ENCODE measurements at places on chromosomes 3 and 15.

- DNase-seq: no peak
Observed at GRCh38 chr3:23239211-23240068, 36.3 kb downstream of the UBE2E2 start.

DNA sequence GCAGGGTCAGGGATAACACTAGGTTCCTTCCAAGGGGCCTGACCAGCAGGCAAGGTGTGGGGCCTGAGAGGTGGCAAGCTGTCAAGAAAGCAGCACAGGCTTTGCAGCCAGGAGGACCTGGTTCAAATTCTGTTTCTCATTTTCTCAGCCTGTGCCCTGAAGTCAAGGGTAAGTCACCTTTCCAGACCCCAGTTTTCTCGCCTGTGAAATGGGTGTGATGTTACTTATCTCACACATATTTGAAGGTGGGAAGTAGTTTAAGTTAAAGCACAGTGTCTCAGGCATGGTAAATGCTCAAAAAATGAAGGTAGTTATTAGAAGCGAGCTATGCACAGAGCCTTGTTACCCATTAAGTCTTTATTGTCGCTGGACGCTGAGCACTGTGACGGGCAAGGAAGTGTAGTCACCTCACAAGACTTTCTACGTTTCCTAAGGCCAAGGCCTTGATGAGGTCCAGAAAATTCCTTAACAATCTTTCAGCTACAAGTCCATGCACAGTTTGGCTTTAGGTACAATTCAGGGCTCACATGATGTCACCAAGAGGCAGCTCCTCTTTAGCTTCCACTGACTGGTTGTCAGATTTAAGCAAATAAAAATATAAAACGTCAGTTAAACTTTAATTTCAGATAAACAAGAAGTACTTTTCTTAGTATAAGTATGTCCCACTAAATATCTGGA lies 522.6 kb upstream of the PROK2 start:
- no peak for DNase-seq

- no peak for DNase-seq
Observed at GRCh38 chr15:22872936-22873701, 34.7 kb downstream of the NIPA2 start.

GRCh38 chr3:138114431-138114918 lies 933 bp downstream of the DZIP1L start:
- DNase-seq: no peak

GRCh38 chr3:50372349-50372748 lies 13.0 kb upstream of the TMEM115 start:
- no peak for DNase-seq

- DNase-seq: no peak
Observed at GRCh38 chr15:45573961-45574629, 13.1 kb upstream of the BLOC1S6 start.

- DNase-seq: no peak
Observed at GRCh38 chr3:14539742-14540491, at the start of gene GRIP2. TSS of gene GRIP2 (minus strand) at chr3:14540342. CDS start at chr3:14540308, 34 bp downstream.

- no peak for DNase-seq
Observed at GRCh38 chr3:138220242-138220641, 33.1 kb downstream of the ARMC8 start.

DNA sequence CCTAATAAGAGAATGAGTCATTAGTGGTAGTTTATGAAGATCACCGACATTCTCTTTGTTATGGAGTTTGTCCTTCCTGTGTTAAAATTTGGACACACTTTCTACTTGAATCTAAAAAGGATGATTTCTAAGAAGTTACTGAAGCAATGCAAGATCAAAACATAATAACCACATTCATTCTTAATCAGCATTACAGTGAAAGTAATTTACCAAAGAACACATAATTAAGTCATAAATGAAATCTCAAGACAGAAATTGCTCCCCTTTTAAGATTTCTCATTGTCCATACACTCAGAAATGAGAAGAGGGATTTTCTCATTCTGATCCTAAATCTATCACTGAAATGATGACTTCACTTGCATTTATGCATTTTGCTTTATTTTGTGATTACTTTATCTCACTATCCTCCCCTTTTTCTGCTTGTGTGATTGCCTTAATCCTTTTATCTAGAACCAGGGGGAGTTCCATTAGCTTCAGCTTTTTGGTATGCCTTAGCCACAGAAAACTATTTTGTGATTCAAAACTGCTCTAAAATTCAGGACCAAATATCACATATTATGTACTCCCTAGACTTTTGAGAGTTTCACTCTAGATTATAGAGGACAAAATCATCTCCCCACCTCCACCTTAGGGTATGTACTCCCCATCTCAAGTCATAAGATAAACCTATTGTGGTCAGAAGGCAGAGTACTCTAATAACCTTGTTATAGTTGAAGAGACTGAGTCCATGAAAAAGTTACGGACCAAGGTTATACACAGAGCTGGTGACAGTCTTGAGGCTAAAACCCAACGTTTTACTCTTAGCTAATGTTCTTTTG lies 817.6 kb upstream of the CFAP20DC start:
- DNase-seq: no peak

DNA sequence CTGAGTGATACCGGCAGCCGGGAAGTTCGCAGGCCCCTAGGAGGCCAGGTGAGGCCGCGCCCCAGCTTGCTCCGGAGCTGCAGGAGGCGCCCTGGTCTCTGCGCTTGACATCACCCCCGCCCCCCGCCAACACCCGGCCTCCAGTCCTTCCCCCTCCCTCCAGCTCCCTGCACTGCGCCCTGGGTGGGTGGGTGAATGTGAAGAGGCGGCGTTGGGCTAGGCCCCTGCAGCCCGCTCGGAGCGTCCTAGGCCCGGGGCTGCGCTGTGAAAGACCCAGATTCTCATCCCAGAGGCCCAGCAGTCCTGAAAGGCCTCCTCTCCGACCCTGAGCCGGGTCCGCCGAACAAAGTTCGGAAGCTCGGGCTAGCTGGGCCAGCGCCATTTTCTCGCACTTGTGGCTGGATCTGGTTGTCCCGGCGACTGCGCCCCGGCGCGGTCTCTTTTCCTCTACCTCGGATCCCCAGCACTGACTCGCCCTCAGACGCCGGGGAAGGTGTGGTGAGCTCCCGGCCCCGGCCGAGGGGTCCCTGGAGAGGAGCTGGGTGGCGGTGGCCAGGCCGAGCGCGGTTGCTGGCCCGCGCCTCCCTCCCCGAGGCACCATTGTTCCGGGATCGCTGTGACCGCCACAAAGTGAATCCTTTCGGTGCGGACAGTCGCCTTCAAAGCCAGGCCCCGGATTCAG lies 12.9 kb downstream of the ZIC4 start:
- no peak for DNase-seq

GRCh38 chr15:89569090-89569745 lies 6.1 kb upstream of the TICRR start:
- no peak for DNase-seq

DNA sequence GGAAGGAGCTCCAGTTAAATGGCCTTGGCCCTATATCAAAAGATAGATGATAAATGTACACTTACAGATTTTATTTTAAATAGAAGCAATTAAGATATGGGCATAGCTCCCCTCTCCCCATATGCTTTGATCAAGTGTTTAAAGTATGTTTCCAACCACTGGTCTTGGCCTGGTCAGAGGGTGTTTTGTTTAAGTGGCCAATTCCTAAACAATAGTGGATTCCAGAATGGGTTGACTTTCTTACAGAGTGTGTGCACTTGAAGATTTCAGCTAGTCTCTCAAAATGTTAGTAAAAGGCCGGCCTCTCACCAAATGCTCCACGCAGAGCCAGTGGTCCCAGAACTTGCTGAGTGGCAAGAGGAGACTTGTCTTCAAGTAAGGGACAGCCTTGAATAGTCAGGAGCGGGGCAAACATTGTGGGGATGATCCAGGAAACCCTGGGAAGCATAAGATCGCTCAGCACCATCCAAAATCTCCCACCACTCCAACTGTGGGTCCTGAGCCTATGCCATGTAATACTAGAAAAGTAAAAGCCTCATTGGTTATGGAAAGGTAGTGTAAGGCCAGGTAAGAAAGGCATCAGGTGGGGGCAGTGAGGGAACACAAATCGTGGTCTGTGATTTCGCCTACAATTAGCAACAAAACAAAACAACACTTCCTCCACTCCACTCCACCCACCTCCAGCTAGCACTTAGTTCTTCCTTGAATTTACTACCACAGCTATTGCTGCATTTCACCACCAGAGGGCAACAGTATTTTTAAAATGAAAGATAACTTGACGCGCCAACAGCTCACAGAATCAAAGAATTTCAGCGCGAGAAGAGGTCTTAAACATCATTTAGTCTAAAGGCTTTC lies 4.8 kb downstream of the RARRES1 start:
- peak; percentile 63 for DNase-seq

DNA sequence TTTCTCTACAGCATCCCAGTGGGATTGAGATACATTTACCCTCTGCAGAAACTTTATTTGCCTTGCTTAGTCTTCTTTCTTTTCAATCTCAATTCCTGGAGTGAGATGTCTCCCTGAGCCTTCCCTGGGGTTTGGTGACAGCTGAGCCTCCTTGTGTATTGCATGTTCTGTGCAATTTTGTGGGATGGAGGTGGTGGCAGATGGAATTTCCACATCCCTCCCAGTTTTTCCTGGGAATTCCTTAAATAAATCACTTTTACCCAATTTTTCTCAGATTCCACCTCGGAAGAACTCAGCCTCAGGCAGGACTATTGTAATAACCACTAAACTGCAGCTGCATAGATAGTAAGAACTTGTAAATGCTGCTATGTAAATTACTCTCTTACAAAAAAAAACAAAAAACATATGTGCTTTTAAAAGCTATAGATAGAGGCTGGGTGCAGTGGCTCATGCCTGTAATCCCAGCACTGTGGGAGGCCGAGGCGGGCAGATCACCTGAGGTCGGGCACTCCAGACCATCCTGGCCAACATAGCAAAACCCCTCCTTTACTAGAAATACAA lies 88.5 kb upstream of the ABHD17C start:
- DNase-seq: no peak
